ENCODE measurements at places on chromosomes 11 and 22. TPM values are rescaled to one million over a fixed set of nuclear protein-coding genes. Genes with fewer than 3 reads are reported as not detected.

SLC29A2 gene
- total RNA-seq = 44.9 TPM

SLCO2B1 gene
- 1.9 TPM for total RNA-seq

PRCP gene
- total RNA-seq = 7.0 TPM

PRR5L gene
- total RNA-seq = 80.1 TPM

PGA5 gene
- not detected for total RNA-seq

CCDC34 gene
- 7.1 TPM for total RNA-seq

OR52N2 gene
- total RNA-seq = not detected

PPFIBP2 gene
- 25.7 TPM for total RNA-seq

GPR83 gene
- total RNA-seq = not detected

CRYBA4 gene
- total RNA-seq = not detected

OR52N4 gene
- total RNA-seq = not detected

CASP5 gene
- not detected for total RNA-seq

CCDC87 gene
- 1.3 TPM for total RNA-seq

PDGFB gene
- 12.4 TPM for total RNA-seq

FAM180B gene
- total RNA-seq = not detected

MFRP gene
- not detected for total RNA-seq

RIC3 gene
- total RNA-seq = not detected

FAM181B gene
- total RNA-seq = not detected

CPSF7 gene
- total RNA-seq = 34.8 TPM

TTC17 gene
- total RNA-seq = 39.9 TPM

KIF18A gene
- total RNA-seq = 8.0 TPM

APLNR gene
- total RNA-seq = not detected

CALCB gene
- not detected for total RNA-seq

TBC1D10A gene
- total RNA-seq = 17.4 TPM

NAV2 gene
- 0.05 TPM for total RNA-seq

KRTAP5-8 gene
- not detected for total RNA-seq

CD6 gene
- 0.53 TPM for total RNA-seq

TH gene
- total RNA-seq = 3.4 TPM

OOSP2 gene
- total RNA-seq = not detected

ALDH3B2 gene
- total RNA-seq = not detected

KCNA4 gene
- total RNA-seq = not detected

NAALAD2 gene
- total RNA-seq = not detected

MMP12 gene
- not detected for total RNA-seq

EFCAB6 gene
- total RNA-seq = 0.08 TPM

OR51I1 gene
- not detected for total RNA-seq

RAPSN gene
- total RNA-seq = not detected

E2F8 gene
- 5.3 TPM for total RNA-seq

GPHA2 gene
- not detected for total RNA-seq

OR6A2 gene
- total RNA-seq = 0.08 TPM

ASRGL1 gene
- total RNA-seq = 60.6 TPM

SLC16A8 gene
- not detected for total RNA-seq

FJX1 gene
- total RNA-seq = 7.5 TPM

OR5P2 gene
- total RNA-seq = not detected

OR5M10 gene
- not detected for total RNA-seq

MIF gene
- 875 TPM for total RNA-seq

BAD gene
- total RNA-seq = 159 TPM
